ENCODE measurements at places on chromosomes 4 and X. TPM values are rescaled to one million over a fixed set of nuclear protein-coding genes. Genes with fewer than 3 reads are reported as not detected.

Gene RIPPLY1
- total RNA-seq, result not detected

Gene HSD17B11
- 49.3 TPM for total RNA-seq

Gene MMRN1
- total RNA-seq, result 0.83 TPM

Gene BRS3
- not detected for total RNA-seq

Gene OPN1LW
- total RNA-seq, result not detected

Gene FAM47A
- total RNA-seq, result not detected

Gene XKRX
- total RNA-seq, result not detected

Gene SMR3B
- not detected for total RNA-seq

Gene KIAA1210
- total RNA-seq, result not detected

Gene F8
- 12.7 TPM for total RNA-seq
